ENCODE measurements at places on chromosomes 12 and 14. TPM values are rescaled to one million over a fixed set of nuclear protein-coding genes. Genes with fewer than 3 reads are reported as not detected.

DNA sequence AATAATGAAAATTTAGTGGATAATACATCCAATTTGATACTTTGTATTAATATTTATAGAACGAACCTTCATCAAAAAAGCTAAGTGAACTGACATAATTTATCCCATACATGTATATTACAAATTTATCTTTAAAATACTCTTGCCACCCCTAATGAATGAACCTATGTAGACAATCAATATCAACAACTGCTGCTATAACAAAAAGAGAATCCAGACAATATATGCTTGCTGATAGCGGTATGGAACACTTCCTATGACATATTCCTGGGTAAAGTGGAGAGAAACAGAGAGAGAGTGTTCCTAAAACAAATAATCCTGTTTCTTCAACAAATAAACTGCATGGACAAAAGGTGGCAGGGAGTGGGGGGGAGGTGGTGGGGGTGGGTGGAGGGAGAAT is 31.3 kb downstream of the TM7SF3 start:
- no peak for DNase-seq

GRCh38 chr12:71164568-71165197 is 6.9 kb upstream of the TSPAN8 start:
- no peak for DNase-seq

GRCh38 chr12:130574402-130574801 is 141.7 kb downstream of the RIMBP2 start:
- no peak for DNase-seq

- DNase-seq, result no peak
These were observed 2.7 kb downstream of the BTBD6 start for GRCh38 chr14:105250986-105251385.

DNA sequence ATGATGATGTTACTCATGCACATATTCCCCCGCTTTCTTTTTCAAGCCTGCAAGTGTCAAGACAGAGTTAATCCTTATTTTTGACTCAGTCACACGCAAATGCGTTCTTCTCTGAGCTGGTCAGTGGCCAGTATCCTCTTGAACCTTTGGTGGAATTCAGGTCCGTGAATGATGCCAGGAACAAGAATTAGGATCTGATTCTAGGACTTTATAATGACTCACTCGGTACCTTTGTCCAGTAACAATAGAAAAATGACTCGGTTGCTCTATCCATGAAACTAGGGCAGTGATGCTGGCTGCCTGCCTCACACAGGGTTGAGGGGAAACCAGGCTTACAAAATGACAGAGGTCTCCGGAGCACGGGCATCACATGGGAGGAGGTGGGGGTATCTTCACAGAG is 185.8 kb upstream of the NUDT4 start:
- DNase-seq, result no peak

DNA sequence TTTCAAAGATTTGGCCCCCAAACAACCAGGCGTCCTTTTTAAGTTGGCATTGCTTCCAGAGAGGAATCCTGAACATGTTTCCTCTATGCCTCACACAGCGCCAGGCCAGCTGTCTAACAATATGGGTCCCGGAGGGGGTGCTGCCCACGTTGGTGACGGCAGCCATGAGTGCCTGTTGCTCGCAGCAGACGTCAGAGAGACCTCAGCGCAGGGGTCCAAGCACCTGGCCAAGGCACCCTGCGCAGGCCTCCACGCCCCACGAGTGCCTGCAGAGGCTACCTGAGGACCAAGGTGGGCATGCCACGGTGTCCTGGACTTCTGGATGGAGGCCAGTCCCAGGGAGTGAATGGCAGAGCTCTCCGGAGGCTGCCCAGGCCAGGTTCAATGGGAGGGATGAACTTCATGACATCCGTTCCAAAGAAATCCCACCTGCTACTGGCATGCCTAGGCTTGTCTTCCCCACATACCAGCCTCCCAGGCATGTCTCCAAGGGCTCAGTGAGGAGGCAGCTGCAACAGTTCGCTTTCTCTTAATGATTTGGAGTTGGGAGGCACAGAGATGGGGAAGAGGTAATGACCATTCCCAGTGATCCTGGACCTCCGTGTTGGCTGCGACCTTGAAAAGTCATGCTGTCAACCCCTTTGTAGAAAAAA is 11.6 kb upstream of the FOXN3 start:
- no peak for DNase-seq

DNA sequence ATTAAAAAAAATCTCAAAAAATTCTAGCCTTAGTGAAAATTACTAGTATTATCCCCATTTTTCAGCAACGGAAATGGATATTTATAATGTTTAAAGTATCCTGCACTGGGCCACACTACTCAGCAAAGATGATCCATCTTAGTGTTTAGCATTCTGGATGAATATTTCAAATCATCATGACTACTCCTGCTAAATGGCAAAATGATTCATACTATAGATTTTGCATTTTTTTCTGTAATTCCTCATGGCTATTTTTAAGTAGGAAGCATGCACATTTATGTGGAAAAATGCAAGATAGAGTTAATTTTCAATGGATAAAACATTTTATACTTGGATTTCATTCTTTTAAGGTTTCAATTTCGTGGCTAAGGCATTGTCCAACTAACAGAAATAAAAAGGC is 59.6 kb downstream of the LRFN5 start:
- DNase-seq, result no peak

DNA sequence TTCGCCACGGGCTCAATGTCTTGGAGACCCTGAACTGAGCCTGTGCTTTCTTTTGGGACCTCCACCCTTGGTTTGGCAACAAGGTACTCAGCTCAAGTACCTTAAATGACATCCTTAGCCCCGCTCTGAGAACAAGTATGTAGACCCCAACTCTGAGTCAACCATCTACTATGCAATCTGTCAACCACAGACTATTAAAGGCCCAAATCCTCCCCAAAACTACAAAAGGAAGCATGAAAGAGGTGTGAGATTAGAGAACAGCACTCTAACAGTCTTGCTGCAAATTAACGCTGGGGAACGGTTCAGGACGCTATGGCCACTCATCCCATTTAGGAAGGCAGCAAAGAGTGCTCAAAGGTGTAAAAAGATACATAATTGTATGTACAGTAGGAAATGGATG is 52.1 kb downstream of the CCDC88C start:
- no peak for DNase-seq

- DNase-seq, result no peak
These were observed 104.5 kb downstream of the TGFB3 start for GRCh38 chr14:75877292-75877691.

GRCh38 chr12:105418229-105418628 is 87.7 kb downstream of the C12orf75 start:
- no peak for DNase-seq

- no peak for DNase-seq
These were observed 81.2 kb downstream of the PITPNM2 start for GRCh38 chr12:123069436-123070266.

DNA sequence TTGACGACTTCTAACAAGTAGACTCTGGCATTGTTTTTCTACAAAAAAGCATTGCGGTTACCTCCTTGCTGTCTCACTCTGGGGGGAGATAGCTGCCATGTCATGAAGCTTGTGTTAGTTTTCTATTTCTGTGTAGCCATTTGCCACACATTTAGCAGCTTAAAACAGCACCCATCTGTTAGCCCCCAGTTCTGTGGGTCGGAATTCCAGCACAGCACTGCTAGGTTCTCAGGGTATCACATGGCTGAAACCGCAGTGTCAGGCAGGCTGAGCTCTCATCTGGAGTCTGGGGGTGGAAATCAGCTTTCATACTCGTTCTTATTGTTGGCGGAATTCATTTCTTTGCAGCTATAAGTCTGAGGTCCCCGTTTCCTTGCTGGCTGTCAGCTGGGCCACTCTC is 19.9 kb upstream of the STXBP6 start:
- DNase-seq, result no peak

- no peak for DNase-seq
These were observed 43.9 kb upstream of the MDM1 start for GRCh38 chr12:68375756-68376695.

DNA sequence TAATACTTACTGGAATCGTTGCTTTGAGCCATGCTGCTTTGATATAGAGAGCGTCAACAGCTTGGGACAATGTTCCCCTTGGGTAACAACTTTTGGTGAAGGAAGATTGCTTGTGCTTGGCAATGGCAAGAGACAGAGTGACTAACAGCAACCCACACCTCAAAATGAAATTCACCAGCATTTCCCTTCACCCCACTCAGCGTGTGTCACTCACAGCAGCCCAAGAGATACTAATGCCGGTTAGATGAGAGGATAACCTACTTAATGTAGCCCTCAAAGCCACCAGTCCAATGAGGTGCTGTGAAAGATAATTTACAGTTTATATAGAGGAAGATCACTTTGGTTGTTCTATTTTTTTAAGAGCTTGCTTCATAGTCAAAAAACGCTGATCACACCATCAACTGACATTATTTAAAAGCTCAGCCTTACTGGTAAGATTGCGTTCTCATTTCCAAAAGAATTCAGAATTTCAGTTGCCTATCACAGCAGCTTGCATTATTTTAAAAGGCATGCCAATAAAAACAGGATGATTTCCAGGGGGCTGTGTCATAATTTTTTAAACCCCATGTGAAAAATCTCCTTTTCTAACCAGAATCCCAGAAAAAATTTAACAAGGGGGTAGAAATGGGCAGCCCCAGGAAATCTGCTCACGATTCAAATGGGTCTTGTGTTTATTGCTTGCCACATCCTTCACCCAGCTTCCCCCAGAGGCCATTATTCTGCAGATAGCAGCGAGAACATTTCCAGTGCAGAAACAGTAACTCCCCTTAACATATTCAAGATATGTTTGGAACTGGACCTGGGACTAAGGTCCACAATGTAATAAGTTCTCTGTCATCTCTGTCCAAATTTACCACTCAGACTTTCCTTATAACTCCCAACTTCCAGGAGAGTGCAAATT is at the start of gene IL26:
IL26 (minus strand) TSS at position 235 of the 901 bp plus-strand sequence; CDS start at position 181, 54 bp downstream.
- DNase-seq, result peak; percentile 51

GRCh38 chr14:92513204-92513965 is at the start of gene RIN3:
RIN3 (plus strand) TSS chr14:92513781; CDS start chr14:92513933, 152 bp downstream.
- DNase-seq, result peak; percentile 50

DNA sequence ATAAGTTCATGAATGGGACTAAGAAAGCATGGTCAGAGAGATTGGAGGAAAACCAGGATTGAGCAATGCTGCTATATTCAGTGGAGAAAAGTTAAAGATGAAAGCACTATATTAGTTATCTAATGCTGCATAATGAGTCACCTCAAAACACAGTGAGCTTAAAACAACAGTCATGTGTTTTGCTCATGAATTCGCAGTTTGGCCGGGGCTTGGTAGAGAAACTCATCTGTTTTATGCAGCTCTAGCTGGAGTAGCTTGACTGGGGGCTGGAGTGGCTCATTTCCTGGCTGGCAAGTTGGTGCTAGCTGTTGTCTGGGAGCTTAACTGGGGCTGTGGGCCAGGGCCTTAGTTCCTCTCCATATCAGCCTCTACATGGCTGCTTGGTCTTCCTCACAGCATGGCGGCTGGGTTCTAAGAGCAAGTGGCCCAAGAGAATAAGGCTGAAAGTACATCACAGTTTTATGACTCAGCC is 90.1 kb downstream of the ADCK1 start:
- no peak for DNase-seq

Gene LRTM2
- total RNA-seq, result not detected

Gene TNS2
- 2.4 TPM for total RNA-seq

Gene HOXC6
- not detected for total RNA-seq

Gene FOXG1
- not detected for total RNA-seq

Gene GAS2L3
- 3.6 TPM for total RNA-seq

Gene TAS2R13
- not detected for total RNA-seq

Gene ANKRD33
- total RNA-seq, result not detected

Gene BHLHE41
- not detected for total RNA-seq
